Colonic mucosa (tissue), 4 donors: ENCODE measurements at places on chromosomes 6 and 20. TPM values are rescaled to one million over a fixed set of nuclear protein-coding genes. Genes with fewer than 3 reads are reported as not detected.

Gene TMC2
- not detected for total RNA-seq

Gene PCSK2
- 2.0 TPM for total RNA-seq

- no peak for DNase-seq
These were observed 71.2 kb downstream of the SIM1 start for GRCh38 chr6:100393493-100393892.

- DNase-seq = no peak
These were observed 22.9 kb upstream of the DDR1 start for GRCh38 chr6:30861257-30862048.

- no peak for DNase-seq
These were observed 2.3 kb upstream of the SLC22A2 start for GRCh38 chr6:160260803-160261450.

DNA sequence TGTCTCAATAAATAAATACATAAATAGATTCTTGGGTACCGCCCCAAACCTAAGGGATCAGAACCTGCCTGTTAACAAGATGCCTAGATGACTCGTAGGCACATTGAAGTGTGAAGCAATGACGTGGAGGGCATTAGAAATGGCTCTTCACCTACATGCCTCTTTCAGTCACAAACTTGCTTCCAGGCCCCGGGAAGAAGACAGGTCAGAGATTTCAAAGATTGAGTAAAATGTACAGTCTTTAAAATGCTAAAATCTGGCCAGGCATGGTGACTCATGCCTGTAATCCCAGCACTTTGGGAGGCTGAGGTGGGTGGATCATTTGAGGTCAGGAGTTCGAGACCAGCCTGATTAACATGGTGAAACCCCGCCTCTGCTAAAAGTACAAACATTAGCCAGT, 480.8 kb upstream of the JARID2 start:
- DNase-seq = no peak
